Umbilical cord (tissue), 2 donors: ENCODE measurements at places on chromosomes 11 and 22.
A peak's percentile ranks its signal among the peaks of the same experiment; 100 is the strongest.

DNA sequence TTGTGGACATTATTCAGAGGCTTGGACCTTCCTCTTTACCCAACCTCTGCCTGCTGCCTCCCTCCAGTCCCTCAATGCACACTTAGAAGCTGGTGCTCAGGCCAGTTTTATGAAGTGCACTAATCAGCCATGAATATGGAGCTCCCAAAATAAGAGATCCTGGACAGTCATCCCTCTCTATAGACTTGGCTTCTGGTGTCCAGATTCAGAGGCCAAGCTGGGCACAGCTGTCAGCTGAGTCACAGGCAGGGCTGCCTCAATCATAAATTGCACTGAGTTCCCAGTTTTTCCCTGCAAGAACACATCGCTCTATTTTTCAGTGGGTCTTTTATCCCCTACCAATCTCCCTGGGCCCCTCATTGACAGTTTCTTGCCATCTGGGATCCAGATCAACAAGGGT, 161.7 kb upstream of the CADM1 start:
- no peak for DNase-seq

- no peak for DNase-seq
Observed at GRCh38 chr11:106999196-106999595, 19.1 kb downstream of the GUCY1A2 start.

DNA sequence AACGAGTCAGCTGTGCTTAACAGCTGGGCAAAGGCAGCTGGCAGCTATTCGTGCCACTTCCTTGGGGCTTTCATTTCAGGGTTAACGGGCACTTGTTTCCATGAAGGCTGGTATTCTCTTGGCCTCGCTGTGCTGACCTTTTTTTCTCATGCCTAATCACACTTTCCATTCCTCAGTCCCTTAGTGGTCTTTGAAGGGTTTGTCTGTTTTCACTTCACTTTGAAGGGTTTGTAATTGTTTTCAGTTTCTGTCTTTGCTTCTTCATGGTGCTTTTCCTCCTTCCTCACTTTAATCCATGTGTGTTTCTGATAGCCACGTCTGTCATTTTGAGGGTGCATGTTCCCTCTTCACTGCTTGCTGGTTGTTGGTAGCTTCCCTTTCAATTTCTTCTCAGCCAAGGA, 24.6 kb downstream of the PPIL2 start:
- no peak for DNase-seq

DNA sequence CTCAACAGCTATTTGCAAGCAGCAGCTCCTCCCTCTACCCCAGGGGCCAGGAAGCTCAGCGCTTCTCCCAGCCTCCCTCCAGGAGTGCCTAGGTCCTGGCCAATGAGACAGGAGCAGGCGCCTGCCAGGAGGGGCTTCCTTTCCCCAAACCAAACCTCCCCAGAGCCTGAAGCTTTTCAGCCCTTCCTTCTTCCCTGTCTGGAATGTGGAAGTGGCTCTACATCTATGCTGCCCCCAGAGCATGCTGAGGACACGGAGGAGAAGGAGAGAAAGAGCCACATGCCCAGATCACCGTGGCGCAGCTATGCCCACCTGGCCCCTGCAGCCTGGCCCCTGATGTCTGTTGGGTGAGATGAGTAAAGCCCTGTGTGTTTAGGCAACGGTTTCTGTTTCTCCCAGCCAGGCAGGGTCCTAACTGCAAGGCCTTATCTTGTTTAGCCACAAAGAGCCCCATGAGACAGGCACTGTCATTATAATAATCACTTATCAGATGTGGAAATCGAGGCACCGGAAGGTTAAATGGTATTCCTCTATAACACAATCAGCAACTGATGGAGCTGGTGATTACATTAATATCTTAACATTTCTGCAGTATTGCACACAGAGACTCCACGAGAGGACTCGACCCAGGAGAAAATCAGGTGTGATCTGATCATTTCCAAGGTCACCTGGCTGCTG, 315.8 kb downstream of the CTTN start:
- DNase-seq = peak; percentile 37

GRCh38 chr11:122107566-122107965, 8.4 kb downstream of the BLID start:
- DNase-seq = peak; percentile 77

DNA sequence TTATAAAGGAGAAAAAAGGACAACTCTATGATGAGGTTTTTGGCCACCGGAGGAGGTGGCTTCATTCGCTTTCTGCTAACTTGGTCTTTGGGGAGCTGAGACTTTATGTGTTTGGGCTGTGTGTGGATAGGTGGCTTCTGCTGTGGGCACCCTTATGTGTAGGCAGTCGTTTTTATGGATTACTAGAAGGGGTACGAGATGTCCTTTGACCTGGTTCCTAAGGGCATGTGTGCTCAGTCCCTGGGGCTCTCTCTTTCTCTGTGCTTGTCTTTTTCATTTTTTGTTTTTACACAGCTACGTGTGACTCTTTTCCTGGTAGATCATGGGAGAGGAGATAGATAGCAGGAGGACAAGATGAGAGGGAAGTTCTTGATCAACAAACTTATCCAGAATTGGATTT, 93.4 kb downstream of the TEAD1 start:
- DNase-seq = no peak

DNA sequence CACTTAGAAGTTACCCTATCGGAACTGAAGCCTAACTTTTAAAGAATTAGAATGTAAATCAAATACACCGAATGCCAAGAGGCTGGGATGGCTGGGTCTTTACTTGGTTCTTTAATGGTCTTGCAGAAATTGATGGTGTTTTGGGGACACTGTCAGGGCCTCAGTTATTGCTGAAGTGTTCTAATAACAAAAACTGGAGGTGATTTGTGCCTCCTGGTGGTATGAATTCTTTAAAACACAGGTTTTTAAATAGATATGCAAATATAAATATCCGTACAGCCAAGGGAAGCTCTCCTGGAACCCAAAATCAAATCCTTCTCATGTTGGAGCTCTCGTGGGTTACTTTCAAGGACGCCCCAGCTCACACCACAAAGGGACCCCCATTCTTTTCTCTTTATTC, 19.3 kb upstream of the TMPRSS5 start:
- DNase-seq = no peak

- DNase-seq = no peak
Observed at GRCh38 chr11:3845246-3845645, 4.5 kb upstream of the RHOG start.
